ENCODE measurements at places on chromosomes 2 and 18.

DNA sequence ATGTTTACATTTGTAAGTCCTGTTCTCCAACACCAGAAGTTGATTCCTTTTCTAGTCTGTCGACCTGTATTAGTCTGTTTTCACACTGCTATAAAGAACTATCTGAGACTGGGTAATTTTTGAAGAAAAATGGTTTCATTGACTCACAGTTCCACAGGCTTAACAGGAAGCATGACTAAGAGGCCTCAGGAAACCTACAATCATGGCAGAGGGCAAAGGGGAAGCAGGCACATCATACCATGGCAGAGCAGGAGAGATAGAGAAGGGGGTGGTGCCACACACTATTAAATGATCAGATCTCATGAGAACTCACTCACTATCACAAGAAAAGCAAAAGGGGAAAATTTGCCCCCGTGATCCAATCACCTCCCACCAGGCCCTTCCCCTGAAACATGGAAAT, 112.8 kb upstream of the MAP3K20 start:
- DNase-seq: no peak

- DNase-seq: no peak
Observed at GRCh38 chr2:15755528-15755927, 163.9 kb downstream of the DDX1 start.

- no peak for DNase-seq
Observed at GRCh38 chr18:68564961-68565360, 149.9 kb downstream of the TMX3 start.

- no peak for DNase-seq
Observed at GRCh38 chr18:69152436-69152835, 248.3 kb upstream of the DOK6 start.

- no peak for DNase-seq
Observed at GRCh38 chr2:85810371-85811179, 56.8 kb downstream of the ATOH8 start.

GRCh38 chr2:113124984-113125855, 2.2 kb upstream of the IL1RN start:
- no peak for DNase-seq

GRCh38 chr2:204030322-204030721, 93.8 kb downstream of the ICOS start:
- DNase-seq: no peak

DNA sequence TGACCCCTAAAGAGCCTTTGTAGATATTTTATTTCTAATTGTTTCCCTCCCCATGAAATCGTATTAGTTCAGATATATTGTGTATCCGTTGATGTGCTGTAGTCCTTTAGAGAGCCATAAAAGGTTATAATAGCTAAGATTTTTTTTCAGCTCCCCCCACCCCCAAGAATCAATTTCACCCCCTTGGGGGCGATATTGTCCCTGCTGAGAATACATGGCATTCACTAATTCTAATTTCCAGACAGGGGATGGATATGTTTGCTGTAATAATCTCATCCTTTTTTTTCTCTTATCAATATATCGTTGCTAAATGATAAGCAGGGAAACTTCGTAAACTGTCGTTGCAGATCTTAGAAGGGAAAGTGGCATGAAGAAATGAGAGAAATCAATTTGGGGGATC, 530.7 kb downstream of the TMEM182 start:
- DNase-seq: no peak

DNA sequence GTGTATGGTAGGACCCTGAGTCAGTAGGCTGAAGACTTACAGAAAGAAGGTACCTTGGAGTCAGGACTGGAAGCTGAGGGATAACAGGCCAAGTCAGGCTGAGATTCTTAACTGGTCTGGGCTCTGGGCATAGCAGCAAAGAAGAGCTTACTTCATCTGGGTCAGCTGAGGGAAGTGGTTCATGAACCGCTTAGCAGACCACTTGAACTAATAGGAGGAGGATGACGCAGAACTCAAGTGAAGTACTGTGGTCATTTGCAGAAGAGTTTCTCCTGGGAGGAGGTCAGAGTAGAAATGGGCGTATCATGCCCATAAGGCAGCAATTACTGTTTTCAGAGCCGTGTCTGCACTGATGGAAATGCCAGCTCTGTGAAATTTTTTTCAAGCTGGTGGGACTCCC, 164.5 kb downstream of the LCLAT1 start:
- no peak for DNase-seq

Measured in effector memory CD4-positive, alpha-beta T cell (primary cell).